Fibroblast of skin of right biceps (primary cell): ENCODE measurements at places on chromosomes 7 and 10.

GRCh38 chr10:811379-812175 lies 119.9 kb downstream of the LARP4B start:
- peak; percentile 40 for DNase-seq

DNA sequence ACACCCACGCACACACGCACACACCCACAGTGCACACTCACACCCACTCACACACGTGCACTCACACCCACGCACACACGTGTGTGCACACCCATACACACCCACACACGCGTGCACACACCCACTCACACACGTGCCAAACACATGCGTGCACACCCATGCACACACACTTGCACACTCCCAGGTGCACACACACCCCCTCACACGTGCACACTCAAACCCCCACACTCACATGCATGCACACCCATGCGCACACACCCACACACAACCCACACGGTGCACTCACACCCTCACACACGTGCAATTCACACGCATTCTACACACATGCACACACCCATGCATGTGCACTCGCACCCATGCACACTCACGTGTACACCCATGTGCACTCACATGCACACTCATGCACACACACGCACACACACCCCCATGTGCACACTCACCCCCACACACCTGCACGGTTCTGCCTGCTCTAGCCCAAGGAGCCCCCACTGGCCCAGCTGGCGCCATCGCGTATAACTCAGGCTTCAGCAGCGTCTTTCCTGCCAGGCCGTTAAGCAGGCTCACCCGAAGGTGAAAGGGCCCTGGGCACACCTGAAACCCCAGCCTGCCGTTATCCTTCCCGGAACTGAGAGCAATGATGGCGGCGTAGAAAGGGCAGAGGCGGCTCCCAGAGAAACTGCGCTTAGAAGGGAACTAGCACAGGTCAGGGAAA lies 63.9 kb upstream of the PDGFA start:
- DNase-seq: no peak

DNA sequence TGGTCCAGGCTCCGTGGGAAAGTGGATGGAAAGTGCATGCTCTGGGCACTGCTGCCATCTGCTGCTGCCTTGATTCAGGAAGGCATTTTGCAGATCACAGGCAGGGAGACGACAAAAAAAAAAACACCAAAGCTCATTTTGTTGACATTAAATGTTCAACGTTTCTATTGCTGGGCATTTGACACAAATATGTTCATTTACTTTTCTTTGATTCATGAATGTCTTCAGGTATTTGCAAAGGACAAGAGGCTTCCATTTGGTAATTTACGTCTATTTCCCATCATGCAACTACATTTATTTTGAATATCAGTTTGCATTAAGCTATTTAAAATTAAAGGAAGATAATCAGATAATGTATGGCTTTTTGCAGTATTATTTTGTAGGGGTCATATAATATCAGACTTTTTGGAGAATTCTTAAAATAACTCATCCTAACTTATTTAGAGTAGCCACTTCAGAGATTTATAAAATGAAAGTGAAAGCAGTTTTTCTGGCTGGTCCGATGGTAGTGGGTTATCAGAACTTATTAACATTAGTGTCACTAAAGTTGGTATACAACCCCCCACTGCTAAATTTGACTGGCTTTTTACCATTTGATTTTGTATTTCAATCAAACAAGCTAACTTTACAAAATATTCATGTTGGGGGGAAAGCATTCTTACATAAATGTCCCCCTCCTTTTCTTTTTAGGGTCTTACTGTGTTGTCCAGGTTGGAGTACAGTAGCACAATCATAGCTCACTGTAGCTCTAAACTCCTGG lies 65.3 kb downstream of the PDIA4 start:
- DNase-seq: peak; percentile 65

GRCh38 chr7:35734001-35734483 lies 39.1 kb upstream of the HERPUD2 start:
- no peak for DNase-seq

DNA sequence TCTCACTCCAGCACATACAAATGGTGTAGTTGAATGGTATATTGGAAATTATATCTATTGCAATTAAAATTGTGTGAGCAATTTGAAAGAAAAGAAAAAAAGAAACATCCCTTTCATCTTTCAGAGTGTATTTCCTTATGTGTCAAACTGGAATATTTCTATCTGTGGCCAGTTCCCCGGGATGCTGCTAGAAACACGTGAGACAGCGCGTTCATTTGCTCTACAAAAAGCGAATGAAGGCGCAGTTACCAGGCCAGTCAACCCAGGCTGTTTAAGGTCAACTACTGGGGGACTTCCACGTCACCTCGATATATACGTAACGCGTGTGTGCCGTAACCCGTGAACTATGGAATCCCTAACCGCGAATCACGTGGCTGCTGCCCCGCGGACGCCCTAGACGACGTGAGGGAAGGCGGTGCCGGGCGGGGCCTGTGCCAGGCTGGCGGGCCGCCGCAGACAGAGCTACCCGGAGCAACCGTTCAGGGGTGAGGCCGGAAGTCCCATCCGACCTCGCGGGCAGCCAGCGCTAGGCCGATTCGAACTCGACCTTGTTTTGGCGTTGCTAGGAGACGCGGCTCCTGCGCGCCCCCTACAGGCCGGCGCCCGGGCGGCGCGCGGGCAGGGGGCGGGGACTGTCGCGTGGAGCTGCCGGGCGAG lies 1.1 kb upstream of the ARL4A start:
- DNase-seq: peak; percentile 88

- DNase-seq: no peak
Observed at GRCh38 chr10:100173035-100173434, 12.8 kb downstream of the ERLIN1 start.

DNA sequence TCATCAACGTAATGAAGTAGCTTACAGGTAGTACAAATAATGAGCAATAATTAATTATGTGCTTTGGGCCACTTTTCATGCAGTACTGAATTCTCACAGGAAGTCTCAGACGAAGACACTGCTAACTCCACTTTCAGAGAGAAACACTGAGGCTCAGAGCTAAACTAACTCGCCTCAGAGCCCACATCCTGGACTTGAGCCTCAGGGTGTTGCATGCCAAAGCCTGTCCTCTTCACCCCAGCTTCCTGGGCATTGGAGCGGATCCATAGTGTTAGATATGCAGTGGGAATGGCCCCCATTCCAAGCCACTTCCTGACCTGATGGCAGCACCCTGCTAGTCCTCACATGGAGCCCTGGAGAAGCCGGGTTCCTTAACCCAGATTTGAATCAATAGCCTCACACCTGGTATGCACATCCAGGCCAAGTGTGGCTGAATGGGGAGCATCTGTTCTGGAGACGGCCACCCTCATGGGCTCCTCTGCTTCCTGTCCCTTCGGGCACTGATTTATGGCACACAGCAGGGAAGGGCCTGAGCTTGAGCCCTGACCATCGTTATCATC lies 265.1 kb upstream of the ZNF32 start:
- DNase-seq: no peak

GRCh38 chr10:27998178-27998953 lies 513 bp downstream of the ODAD2 start:
- DNase-seq: peak; percentile 30

GRCh38 chr7:51080216-51080615 lies 236.4 kb downstream of the COBL start:
- no peak for DNase-seq

- DNase-seq: no peak
Observed at GRCh38 chr7:2926896-2927405, 82.8 kb upstream of the GNA12 start.

DNA sequence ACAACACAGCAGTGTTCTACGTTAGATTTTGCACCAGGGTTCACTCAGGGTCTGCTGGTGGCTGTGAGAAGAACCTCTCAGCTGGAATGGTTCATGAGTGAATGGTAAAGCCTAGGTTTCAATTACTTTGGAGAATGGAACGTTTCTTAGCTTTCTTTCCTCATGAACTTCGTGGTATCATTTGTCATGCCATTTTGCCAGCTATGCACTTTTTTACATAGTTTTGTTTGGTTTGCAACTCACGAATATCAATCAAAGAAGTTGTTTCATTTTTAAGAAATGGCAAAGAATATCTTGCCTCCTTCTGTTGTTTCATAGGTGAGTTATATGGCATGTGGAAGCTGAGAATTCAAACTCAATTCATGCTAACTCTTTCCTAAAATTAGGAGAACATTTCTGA lies 34.1 kb upstream of the RAB11FIP2 start:
- DNase-seq: no peak

- peak; percentile 69 for DNase-seq
Observed at GRCh38 chr7:92988941-92989545, 128.7 kb downstream of the SAMD9 start.
